Transverse colon (tissue), 4 donors: ENCODE measurements at places on chromosomes 4 and X.

DNA sequence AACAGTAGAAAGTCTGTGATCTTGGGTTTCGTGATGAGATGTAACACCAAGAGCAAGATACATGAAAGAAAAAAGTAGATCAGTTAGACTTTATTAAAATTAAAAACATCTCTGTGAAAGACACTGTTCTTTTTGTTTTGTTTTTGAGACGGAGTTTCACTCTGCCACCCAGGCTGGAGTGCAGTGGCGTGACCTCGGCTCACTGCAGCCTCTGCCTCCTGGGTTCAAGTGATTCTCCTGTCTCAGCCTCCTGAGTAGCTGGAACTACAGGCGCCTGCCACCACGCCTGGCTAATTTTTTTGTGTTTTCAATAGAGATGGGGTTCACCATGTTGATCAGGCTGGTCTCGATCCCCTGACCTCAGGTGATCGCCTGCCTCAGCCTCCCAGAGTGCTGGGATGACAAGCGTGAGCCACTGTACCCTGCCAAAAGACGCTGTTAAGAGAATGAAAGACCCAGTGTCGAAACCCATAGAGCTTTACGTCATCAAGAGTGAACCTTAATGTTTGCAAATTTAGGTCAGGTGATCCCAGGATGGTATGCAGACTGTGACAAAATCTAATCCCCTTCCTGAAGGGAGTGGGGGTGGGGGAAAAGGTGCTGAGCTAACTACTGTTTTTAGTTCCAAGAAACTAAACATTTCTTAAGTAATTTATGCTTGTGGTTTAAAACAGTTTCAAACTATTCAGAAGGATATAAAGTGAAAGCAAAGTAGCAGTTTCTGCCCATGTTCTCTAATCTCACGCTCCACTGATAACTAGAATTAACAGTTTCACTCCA lies 8.0 kb downstream of the OFD1 start:
- DNase-seq, result peak; percentile 15

- no peak for DNase-seq
Observed at GRCh38 chr4:2512396-2513135, 23.9 kb upstream of the FAM193A start.

DNA sequence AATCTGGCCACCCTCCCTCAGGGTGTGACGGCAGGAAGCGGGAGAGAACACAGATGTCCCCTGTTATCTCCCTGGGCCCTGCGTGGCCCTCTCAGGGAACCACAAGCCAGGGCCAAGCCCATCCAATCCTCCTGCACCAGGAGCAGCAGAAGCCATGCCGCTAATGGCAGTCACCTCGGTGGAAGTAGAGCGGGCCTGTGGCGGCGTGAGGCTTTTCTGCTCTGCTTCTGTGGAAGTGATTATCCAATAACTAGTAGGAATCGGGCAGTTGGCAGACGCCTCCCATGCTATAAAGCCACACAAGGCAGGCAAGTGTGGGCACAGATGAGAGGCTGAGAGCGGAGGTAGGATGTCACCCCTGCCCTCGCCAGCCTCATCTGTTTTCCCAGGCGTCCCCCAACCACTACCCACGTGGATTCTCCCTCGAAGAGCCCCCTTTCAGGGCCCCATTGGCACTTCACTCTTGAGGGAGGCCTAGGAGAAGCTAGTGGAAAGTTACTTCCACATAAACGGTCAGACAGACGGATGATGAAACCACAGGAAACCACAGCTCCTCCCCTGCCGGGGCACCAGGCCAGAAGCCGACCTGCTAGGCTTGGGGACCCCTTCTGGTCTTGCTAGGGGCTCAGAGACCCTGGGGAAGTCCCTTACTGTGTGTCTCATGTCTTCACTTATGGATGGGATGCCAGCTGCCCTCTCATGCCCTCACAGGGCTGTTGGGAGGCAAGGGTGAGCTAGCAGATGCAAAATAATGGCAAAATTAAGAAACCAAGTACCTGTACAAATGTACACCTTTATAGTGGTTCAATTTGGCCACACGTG lies 18.8 kb upstream of the TMSB4X start:
- DNase-seq, result peak; percentile 69

GRCh38 chr4:8171984-8172924 lies 13.6 kb upstream of the ABLIM2 start:
- DNase-seq, result no peak

GRCh38 chr4:146023334-146023967 lies 84.8 kb upstream of the ZNF827 start:
- no peak for DNase-seq

DNA sequence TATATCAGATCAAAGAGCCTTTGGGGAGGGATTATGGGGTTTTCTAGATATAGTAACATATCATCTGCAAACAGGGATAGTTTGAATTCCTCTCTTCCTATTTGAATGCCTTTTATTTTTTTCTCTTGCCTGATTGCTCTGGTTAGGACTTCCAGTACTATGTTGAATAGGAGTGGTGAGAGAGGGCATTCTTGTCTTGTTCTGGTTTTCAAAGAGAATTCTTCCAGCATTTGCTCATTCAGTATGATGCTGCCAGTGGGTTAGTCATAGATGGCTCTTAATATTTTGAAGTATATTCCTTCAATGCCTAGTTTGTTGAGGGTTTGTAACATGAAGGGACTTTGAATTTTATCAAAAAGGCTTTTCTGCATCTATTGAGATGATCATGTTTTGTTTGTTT lies 25.6 kb upstream of the ABCB7 start:
- DNase-seq, result no peak

GRCh38 chr4:117847849-117848248 lies 186.4 kb upstream of the NDST3 start:
- DNase-seq, result peak; percentile 33
